ENCODE measurements at places on chromosomes 12 and 14.

GRCh38 chr12:96263449-96263902, 69.3 kb downstream of the ELK3 start:
- DNase-seq: no peak

GRCh38 chr14:45065540-45065939, 18.4 kb upstream of the PRPF39 start:
- DNase-seq: peak; percentile 7

DNA sequence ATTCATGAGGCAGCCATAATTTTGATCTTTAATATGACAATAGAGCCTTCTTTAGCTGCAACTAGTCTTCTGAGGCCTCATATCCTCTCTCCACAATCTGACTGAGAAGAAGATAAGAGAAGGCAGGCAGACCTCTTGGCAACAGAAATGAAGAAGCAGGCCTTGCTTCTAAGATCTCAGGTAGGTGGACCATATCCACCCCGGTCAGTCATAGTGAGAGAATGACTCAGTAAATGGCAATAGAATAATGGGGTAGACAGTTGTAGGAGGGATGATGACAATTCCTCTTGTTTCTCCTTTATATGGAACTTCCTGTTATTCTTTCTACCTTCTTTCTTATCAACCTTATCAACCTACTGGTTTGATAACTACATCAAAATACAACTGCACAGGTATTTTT, 246.7 kb upstream of the G2E3 start:
- no peak for DNase-seq

- DNase-seq: no peak
Observed at GRCh38 chr12:97555547-97556187, 93.1 kb downstream of the RMST start.

DNA sequence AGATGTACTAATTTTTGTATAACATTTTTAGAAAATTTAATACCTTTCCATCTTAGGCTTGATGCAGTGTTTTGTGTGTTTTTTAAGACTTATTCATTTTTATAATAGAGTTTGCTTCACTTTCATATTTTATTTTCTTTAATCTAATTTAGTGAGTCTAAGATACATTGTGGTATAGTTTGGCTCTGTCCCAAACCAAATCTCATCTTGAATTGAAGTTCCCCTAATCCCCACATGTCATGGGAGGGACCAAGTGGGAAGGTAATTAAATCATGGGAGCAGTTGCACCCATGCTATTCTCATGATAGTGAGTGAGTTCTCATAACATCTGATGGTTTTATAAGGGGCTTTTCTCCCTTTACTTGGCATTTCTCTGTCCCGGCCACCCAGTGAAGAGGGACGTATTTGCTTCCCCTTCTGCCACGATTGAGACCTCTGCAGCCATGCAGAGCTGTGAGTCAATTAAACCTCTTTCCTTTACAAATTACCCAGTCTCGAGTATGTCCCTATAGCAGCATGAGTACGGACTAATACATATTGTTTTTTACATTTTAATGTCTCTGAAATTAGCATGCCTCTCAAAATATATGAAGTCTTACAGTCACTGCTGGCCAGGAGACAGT, 34.9 kb downstream of the GABARAPL1 start:
- no peak for DNase-seq

GRCh38 chr14:79077096-79077495, 906.9 kb downstream of the NRXN3 start:
- no peak for DNase-seq

DNA sequence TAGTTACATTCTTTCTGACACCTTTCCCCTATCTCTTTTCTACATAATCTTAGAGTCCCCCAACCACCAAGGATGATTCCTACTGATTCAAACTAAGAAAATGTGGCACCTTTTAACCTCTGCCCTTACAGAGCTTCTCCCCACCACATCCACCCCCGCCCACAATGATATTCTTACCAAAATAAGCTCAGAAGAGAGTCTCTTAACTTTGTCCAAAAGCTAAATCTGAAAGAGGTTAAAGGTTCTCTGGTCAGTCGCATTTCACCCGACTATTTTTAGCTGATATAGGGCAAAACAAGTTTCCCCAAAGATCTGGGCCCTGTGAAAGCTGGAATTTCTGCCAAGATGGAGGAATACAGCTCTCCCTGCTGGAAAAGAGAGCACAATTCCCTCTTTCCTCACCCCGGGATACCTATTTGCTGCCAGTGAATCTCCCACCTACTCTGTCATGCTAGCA, 128.6 kb downstream of the ZFP36L1 start:
- no peak for DNase-seq

- no peak for DNase-seq
Observed at GRCh38 chr12:31018790-31019505, 54.7 kb upstream of the DDX11 start.

- DNase-seq: no peak
Observed at GRCh38 chr12:100752841-100753240, 41.7 kb upstream of the ANO4 start.

- no peak for DNase-seq
Observed at GRCh38 chr12:113894697-113895096, 71.4 kb downstream of the RBM19 start.

- DNase-seq: peak; percentile 53
Observed at GRCh38 chr12:59823567-59823966, 227.7 kb downstream of the SLC16A7 start.

GRCh38 chr14:97536421-97536820, 739.2 kb downstream of the VRK1 start:
- DNase-seq: no peak

GRCh38 chr14:21084396-21084795, 14.1 kb downstream of the ZNF219 start:
- no peak for DNase-seq

- DNase-seq: no peak
Observed at GRCh38 chr12:26286186-26286585, 90.8 kb downstream of the SSPN start.

DNA sequence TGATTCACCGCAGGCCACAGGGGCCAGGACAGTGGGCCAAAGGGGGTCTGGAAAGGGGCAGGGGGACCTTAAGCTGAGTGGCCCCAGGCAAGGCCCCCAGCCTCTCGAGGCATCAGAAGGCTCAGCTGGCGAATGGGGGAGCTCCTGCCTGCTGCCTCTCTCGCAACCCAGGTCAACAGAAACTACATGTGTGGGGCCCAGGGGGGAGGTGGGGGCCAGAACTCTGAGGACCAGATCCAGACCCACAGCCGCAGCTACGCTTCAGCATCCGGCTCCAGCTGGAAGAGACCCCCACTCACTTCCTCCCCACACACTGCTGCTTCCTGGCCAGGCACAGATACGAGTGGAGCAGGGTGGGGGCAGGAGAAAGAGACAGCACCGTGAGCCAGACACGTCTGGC, 46.5 kb downstream of the NCOR2 start:
- no peak for DNase-seq

- DNase-seq: no peak
Observed at GRCh38 chr12:23352670-23353069, 596.8 kb downstream of the SOX5 start.

DNA sequence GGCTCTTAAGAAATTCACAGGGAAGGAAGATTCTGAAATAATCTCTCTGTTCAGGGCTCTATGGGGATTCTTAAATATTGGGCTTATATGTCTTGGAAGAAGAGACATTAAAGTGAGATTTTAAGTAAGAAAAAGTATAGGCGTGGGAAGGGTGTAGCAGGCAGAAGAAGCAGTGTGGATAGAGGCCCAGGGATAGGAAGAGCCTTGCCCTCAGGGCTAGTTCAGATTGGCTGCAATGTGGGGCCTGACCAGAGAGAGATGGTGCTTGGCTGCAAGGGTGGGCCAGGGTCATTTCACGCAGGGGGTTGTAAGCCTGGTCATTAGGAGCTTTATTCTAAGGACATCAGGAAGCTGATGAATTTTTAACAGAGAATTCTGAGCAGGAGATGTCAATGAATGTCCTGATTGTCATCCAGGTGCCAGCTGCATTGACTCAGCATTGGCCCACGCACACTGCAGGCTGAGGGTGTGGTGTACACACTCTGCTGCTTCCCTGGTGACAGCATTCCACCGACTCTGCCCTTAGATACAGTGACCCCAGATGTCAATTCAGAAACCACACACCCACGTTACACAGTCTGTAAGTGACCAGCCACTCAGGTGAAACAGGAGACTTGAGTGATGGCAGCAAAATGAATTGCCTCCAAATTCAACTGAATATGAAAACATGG, 582.5 kb downstream of the NRXN3 start:
- DNase-seq: no peak

DNA sequence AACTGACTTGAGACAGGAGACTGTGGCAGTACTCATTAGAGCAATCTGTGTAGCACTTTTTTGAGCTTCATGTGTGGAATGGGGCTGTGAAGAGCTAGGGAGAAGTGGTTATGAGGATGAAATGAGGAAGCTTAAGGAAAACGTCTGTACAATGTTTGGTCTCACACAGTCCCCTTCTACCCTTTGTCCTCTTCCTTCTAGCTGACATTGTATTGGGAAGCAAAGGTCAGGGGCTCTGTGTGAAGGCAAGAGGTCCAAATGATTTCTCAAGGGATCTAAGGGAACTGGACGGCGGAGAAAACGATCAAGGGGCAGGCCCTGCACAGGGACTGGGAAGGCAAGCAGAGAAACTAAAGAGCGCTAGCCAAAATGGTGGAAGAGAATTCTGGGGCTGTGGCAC, 13.1 kb upstream of the CIPC start:
- no peak for DNase-seq

DNA sequence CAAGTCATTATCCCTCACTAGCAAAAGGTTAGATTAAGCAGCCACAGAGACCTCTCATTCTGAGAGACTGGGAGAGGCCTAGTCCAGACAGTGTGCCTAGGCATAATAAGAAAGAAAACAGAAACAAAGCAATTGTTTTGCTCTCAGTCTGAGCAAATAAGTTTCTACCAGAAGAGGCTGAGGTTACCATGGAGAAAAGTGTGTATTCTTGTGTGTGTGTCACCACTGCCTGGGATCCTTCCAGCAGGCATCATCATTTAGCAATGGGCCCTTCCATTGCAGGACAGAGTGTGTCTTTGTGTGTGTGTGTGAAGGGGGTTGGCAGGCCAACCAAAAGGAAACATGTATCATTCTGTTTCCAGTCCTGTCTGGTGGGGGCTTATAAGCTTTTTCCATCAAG, 3.7 kb downstream of the EFS start:
- DNase-seq: peak; percentile 49

GRCh38 chr12:41205070-41205709, 17.1 kb downstream of the PDZRN4 start:
- DNase-seq: no peak

- no peak for DNase-seq
Observed at GRCh38 chr12:2934371-2934770, 24.8 kb upstream of the TEAD4 start.

DNA sequence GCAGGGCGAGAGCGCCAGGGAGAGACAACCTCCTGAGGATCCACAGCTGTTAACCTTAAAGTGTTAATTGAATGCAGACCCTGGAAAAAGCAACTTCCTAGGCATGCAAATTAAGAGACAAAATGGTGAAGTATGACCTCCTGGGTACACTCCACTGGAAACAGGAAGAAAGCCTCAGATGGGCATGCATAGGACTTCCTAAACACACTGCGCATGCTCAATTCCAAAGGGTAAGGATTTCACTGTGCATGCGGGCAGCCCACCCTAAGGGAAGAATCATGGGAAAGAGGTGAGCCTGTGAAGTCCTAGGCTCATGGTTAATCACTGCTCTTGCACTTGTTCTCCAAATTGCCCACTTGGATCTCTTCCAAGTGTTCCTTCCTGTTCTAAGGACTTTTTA, 80.5 kb upstream of the CAPRIN2 start:
- DNase-seq: no peak

DNA sequence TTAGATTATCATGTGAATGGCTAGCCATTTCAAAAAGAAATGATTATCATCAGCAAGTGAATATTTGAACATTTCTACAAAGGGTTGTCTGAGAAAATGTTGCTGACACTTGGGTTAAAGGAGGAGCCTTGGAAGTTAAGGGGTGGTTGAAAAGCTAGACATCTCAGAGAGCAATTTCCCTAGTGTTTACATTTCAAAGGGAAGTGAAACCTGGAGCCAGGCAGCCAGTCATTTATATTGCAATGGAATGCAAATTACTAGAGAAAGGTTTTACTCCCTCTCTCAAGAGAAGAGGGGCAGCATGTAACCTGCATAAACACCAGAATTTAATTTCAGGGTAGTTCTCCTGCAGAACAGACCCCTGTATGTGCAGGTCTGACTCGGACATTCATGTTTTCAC, 279.0 kb downstream of the SLC16A7 start:
- DNase-seq: no peak

- DNase-seq: no peak
Observed at GRCh38 chr14:36515105-36515593, 4.9 kb downstream of the NKX2-1 start.

- no peak for DNase-seq
Observed at GRCh38 chr12:95626854-95627253, 75.6 kb upstream of the USP44 start.

GRCh38 chr12:95200128-95200894, 17.0 kb downstream of the FGD6 start:
- DNase-seq: no peak

- no peak for DNase-seq
Observed at GRCh38 chr12:104477510-104478390, 21.0 kb downstream of the CHST11 start.

GRCh38 chr12:29287622-29288021, 93.3 kb downstream of the ERGIC2 start:
- DNase-seq: no peak

DNA sequence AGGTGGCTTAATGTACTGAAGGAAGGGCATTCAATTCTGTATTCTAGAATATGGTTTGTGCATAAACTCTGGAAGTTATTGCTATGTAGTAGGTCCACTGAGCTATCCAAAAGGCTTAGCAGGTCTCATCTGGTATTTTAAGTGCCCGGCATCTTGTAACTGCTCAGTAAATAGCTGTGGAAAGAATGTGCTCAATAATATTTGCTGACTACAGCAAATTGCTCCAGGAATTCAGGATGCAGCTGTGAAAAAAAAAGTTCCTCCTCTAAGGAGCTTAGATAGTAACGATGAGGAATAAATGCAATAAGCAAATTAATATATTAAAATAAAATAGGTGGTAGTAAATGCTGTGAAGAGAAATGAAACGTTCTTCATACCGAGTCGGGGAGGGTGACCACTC, 857.1 kb downstream of the AACS start:
- no peak for DNase-seq

- no peak for DNase-seq
Observed at GRCh38 chr14:28373721-28374120, 392.9 kb upstream of the FOXG1 start.

DNA sequence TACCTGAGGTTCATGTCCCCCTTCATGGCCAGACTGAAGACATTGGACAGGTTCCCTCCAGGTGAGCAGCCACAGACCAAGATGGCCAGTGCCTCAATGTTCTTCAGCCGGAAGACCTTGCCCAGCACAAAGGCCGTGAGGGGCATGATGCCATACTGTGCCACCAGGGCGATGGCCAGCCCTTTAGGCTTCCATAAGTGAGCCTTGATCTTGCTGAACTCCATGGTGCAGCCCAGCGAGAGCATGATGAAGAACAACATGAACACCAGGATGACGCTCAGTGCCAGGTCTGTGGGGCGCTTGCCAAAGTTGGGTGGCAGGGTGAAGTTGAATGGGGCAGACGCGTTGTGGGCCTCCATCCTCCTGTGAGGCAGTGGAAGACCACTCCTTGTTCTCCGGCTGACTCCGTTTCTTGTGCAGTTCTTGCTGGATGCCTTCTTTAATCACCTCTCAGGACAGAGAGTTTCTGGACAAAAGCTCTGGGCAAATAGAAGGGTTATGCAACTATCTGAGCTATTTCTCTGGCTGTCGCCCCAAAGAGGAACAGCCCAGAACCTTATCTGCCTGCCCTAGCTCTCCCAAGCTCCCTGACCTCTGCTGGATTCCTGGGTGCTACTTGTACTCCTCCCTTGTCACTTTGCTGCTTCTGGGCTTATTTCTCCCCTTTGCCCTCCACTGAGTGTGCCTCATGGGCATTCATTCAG, at the start of gene SLC10A1:
Gene SLC10A1 (minus strand): TSS at position 445 of the 704 bp plus-strand sequence. CDS start 86 bp downstream, at position 359.
- DNase-seq: no peak

GRCh38 chr12:13390381-13390861, 193.9 kb downstream of the EMP1 start:
- peak; percentile 44 for DNase-seq
